ENCODE measurements at places on chromosomes 7 and 10.

GRCh38 chr7:105297985-105298384, 90.7 kb downstream of the SRPK2 start:
- no peak for DNase-seq

DNA sequence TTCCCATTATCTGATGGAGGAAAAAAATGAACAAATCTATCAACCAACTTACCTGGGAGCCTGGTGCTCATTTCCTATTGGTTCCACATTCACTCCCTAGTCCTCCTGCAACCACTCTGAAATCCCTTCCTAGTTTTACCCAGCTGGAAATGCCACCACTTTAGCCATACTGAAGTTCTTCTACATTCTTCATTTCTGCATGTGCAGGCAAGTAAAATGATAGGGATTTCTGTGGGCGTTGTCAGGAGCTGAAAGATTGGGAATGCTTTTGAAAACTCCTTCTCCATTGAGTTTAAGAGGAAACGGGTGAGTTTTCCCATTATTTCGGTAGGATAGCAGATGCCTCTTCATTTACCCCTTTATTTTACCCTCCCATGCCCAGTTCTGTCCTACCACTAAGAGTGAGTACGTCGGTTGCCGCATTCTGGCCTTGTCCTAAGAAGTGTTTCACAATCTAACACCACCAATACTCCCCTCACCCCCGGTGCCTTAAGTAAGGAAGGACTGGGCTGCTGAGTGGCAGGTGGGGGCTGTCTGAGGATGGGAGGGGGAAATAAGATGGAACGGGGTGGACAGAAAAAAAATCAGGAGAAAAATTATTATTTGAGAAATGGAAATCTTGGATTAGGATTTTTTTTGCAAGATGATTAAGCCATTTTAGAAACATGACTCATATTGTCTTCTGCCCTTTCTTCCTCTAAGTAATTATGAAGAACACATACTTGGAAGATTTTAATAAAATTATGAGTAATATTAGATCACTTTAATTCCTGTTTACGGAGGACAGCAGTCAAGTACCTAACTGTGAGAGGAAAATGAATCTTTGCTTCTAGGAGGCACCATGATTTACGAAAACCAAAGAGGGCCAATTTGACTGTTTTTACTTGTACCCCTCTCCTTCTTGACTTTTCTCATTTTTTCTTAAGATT, 13.2 kb upstream of the TAS2R60 start:
- DNase-seq: no peak

- no peak for DNase-seq
Measured at GRCh38 chr10:72276013-72276387, 2.3 kb downstream of the DDIT4 start.

GRCh38 chr7:32535162-32535702, 39.9 kb downstream of the AVL9 start:
- DNase-seq: no peak

GRCh38 chr10:6590100-6590499, 10.0 kb upstream of the PRKCQ start:
- DNase-seq: no peak

GRCh38 chr10:10589540-10590303, 427.9 kb upstream of the CELF2 start:
- DNase-seq: no peak

DNA sequence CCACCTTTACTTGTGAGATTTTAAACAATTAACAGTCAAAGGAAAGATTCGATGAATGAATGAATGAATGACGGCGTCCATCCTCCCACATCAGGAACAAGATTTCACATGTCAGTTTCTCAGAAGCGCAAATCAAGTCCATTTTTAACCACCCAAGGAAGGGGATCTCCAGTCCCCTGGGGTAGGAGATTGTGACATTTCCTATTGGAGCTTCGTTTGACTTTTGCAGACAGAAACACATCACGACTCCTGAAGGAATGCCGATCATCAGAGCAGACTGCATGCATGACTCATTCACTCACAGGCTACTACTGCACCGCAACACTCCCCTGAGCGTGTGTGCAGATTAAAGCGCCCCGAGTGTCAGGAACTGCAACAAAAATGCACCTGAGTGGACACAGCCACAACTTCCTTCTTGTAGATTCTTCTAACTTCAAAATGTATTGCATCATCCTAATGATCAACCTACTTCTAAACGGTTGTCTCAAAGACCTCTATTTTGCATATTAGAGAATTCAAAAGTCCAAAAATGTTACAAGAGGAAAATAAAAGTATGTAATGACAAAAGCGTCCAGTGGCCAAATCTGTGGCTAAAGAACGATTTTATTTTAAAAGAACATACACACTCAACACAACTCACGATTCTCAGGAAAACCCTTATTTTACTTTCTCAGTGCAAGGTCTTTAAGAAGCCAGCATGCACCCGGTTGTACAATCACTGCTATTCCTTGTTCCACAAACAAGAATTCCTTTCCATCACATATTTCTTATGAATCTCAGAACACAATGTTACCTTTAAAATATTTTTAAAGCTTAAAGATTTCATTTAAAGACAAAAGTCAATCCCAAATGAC, 172.6 kb downstream of the FAM107B start:
- DNase-seq: peak; percentile 22

- no peak for DNase-seq
Measured at GRCh38 chr10:102306006-102306405, 60.7 kb downstream of the GBF1 start.

DNA sequence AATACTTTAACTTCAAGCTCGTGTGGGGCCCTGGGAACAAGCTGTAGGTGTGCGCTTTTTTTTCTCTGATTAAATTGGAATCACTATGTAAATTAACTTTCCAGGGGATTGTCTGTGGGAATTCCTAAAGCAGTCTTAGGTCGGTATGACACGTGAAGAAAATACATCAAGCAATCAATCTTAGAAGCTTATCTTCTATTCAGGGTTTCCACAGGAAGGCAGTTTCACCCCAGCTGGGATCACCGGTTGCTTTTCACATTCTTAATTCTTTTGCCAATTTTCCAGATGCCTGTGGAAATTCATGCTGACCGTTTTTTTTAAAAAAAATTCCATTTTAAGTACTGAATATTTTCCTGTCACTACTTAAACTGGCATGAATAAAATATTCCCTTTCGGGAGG, 41.9 kb downstream of the CAMK1D start:
- DNase-seq: no peak

- no peak for DNase-seq
Measured at GRCh38 chr7:149780636-149781419, 7.4 kb upstream of the ZNF467 start.

- DNase-seq: no peak
Measured at GRCh38 chr10:6491841-6492609, 88.1 kb downstream of the PRKCQ start.

GRCh38 chr7:134557391-134557790, 8.5 kb downstream of the AKR1B15 start:
- DNase-seq: no peak

DNA sequence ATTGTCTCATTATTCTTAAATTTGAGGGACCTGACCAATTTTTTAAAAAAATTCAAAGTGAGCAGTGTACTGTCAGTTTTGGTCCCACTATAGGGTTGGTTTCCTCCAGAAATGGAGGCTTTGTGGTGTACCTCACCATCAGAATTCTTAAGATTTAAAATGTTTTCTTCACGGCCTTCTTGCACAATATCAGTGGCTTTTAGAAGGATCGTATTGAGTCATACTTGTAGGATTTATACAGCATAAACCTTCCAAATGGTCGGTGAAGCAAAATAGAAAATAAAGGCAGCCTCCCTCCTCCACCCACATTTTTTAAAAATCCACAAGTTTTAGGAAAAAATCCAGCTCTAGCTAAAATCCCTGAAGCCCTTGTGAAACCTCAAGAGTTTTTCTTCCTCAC, 126.4 kb downstream of the RNLS start:
- DNase-seq: no peak

GRCh38 chr7:150927956-150928344, 50.2 kb downstream of the KCNH2 start:
- DNase-seq: no peak

GRCh38 chr10:34181553-34182300, 633.4 kb downstream of the PARD3 start:
- no peak for DNase-seq

- DNase-seq: no peak
Measured at GRCh38 chr7:26156451-26157420, 4.7 kb downstream of the NFE2L3 start.

GRCh38 chr7:304574-305409, 14.8 kb downstream of the FOXL3 start:
- DNase-seq: no peak

- DNase-seq: no peak
Measured at GRCh38 chr7:29622335-29623265, 59.0 kb downstream of the PRR15 start.

DNA sequence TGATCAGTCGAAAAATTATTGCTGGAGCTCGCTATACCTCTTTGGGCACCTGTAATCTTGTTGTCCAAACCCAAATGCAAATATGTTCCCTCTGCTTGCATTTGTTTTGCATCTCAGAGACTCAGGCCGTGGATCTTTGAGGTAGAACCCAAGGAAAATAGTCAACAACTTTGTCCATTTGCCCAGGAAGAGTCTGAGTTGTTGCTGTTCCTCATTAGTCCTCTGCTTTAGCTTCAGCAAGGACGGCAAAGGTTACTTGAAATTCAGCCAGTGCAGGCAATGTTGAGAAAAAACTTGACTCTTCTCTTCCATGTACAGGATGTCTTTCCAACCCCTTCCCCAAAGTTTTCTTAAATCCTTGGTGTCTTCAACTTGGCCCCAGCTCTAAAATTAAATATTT, 45.8 kb downstream of the PDK4 start:
- no peak for DNase-seq

DNA sequence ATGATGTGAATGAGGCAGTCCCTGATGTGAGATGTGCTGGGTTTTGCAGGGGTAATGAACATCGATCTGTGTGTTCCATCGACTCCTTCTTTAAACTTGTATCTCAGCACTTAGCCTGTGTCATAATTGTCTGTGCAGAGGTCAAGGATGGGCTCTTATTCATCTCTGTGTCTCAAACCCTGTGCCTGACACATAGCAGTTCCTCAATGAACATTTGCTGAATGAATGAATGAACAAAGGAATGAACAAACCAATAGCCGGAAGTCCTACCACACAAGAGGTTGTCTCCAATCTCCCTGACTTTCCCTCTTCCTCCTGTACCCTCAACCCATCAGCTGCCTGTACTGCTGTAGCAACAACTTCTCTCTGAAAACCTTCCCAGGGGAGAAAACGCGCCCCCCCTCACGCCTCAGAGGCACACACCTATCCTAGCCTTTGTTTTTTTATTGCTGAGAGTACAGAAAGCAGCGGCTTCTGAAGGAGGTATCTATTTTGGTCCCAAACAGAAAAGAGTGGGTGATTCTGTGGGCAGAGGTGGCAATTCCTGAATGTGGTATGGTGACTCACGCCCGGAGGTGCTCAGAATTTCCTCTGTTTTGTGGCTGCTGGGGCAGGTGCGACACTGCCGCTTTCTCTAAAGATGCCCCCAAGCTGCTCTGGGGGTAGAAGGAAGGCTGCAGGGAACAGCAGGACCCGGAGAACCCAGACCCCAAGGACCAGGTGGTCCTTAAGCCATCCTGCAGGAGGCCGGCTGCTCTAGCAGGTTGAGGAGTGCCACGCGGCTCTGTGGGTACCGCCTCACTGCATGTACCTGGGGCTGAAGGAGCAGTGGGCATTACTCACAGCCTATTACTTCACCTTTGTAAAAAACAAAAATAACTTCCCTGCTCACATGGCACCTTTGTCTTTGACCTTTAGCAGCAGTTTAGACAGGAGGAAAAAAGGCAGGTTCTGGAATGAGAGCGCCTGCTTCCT, 9.6 kb downstream of the IL2RA start:
- peak; percentile 28 for DNase-seq

GRCh38 chr10:132447446-132448247, 50.6 kb downstream of the PWWP2B start:
- DNase-seq: no peak

GRCh38 chr7:124915242-124915641, 14.4 kb downstream of the POT1 start:
- no peak for DNase-seq

DNA sequence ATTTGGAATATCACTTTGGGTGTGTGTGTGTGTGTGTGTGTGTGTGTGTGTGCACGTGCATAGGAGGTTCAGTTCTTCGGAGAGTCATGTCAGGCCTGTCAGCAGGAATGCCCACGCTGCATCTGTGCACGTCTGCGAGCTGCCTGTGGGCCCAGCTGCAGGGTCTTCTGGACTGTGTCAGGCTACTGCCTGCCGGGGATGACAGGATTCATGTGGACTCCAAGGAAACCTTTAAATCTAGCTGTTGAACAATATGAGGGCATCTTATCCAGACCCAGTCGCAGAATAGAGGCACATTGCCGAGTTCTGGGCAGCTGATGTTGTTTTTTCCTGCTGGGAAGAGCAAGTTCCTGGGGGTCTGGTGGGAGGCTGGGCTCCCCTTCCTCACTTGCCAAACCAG, 19.0 kb downstream of the AQP1 start:
- no peak for DNase-seq

- no peak for DNase-seq
Measured at GRCh38 chr7:159068893-159069448, 75.7 kb downstream of the VIPR2 start.

DNA sequence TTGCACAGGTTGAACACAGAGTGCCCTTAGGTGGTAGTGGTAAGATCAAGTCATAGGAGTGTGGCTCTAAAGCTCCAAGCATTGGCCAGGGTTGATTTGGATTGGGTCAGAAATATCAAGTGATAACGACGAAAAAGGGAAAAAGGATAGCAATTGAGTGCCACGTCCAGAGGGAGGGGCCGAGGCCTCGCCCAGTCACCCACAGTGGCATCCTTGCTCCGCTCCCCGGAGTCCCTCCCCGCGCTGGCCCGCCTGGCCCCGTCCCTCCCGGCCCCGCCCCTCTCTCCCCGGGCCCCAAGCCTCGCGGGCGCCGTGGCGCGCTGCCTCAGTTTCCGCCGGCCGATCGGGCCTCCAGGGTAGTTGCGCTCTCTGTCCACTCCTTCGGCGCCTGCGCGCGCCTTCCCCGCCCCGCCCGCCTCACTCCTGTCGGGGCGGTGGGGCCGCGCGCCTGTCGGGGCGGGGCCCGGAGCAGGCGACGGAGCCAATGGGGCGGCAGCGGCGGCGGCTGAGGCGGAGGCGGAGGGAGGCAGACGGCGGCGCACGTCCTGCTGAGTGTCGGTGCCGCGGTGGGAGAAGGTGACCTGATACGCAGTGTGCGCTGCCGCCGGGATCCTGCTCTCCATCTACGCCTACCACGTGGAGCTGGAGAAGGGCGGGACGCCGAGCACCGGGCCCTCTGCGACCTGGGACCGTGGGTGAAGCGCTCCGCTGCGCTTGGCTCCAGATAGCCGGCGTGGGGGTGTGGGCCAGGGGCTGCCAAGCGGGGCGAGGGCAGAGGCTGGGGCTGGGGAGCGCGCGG, 209.1 kb upstream of the ZNF722 start:
- no peak for DNase-seq

- DNase-seq: no peak
Measured at GRCh38 chr10:77927402-77928246, 1.1 kb upstream of the DLG5 start.

DNA sequence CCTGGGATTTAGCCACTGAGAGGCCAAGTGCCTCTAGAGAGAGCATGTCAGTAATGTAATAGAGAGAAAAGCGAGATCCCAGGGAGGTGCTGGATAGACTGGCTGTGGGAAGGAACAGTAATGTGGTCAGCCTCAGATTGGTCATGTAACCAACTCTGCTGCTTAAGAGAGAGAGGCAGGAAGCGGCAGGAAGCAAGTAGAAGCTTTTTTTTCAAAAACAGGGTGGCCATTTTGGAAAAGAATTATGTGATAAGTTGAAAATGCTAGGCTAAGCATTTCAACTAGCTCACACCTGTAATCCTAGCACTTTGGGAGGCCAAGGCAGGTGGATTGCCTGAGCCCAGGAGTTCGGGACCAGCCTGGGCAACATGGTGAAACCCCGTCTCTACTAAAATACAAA, 3.7 kb upstream of the PCOLCE start:
- no peak for DNase-seq

- no peak for DNase-seq
Measured at GRCh38 chr7:15086862-15087261, 184.3 kb upstream of the DGKB start.
